ENCODE measurements at places on chromosomes 6 and 20.
A peak's percentile ranks its signal among the peaks of the same experiment; 100 is the strongest.

GRCh38 chr6:89610149-89610642, 28.4 kb downstream of the LYRM2 start:
- DNase-seq = peak; percentile 32

- DNase-seq = no peak
Measured at GRCh38 chr6:44514576-44515193, 127.2 kb downstream of the CDC5L start.

- peak; percentile 31 for DNase-seq
Measured at GRCh38 chr6:6998194-6998569, 109.6 kb upstream of the RREB1 start.

DNA sequence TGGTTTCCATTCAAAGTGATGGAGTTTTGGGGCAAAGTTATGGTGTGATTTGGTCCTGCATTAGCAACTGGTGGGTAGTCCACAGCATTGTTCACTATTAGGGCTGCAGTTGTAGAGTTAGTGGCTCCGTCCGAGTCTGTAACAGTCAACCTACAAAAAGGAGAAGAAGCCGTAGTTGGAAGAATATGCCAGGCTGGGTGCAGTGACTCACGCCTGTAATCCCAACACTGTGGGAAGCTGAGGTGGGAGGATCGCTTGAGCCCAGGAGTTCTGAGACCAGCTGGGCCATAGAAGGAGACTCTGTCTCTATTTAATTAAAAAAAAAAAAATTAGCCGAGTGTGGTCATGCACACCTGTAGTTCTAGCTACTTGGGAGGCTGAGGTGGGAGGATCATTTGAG, 69.5 kb downstream of the KIAA0319 start:
- no peak for DNase-seq

GRCh38 chr6:14871221-14871620, 374.6 kb upstream of the JARID2 start:
- no peak for DNase-seq

GRCh38 chr20:1212607-1213396, 9.5 kb downstream of the C20orf202 start:
- peak; percentile 61 for DNase-seq

- peak; percentile 63 for DNase-seq
Measured at GRCh38 chr20:7389216-7389615, 551.0 kb downstream of the HAO1 start.

GRCh38 chr6:170155464-170156196, 135.2 kb downstream of the DLL1 start:
- no peak for DNase-seq

DNA sequence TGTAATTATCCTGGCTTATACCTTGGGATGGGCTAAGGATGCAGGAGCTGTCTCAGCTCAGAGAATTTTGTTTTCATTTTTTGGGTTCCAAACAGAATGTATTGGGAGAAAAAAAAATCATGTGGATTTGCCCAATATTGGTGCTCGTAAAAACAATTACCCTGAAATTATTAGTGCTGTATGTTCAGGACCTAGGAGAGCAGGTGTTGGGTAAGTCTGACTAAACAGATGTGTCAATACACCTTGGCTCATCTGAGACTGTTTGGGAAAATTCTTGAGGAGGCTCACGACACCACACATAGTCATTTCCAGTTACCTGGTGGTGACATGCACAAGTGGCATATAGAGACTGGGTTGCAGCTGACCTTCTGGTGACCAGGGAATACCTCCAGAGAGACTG, 802.1 kb upstream of the FLRT3 start:
- no peak for DNase-seq

- DNase-seq = peak; percentile 77
Measured at GRCh38 chr6:142796571-142796970, 148.4 kb downstream of the HIVEP2 start.

DNA sequence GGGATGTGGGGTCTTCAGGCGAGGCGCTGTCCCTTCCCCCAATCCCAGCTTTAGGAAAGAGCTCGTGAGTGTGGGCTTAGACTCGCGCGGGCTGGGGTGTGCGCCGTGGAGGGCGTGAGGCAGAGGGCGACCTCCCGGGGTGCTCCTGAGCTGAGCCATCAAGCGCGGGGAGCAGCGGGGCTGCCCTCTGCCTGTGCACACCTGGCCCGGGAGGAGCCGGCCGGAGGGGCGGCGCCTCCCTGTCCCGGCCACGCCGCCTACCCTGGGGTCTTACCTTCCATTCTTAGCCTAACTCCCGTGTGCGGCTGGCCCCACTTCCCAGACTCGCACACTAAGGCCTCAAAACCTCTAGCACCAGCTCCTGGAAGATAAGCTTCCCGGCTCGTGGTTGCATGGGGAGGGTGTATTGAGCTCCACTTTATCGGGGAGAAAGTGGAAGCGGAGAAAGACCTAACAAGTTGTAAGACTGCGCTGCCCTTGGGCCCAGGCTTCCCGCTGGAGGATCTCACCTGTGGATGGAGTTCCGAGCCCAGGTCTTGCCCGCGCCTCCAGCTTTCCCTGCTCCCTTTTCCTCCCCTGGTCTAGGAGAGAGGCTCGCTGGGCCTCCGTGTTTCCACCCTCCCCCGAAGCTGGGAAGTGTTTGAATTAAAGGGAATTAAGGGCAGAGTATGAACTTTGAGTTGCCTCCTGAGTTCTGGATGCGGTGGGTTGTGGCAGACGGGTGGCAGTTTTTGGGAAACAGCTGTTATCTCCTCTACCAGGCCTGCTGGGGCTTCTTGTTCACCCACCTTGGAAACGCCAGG, 1.2 kb downstream of the DNMT3B start:
- DNase-seq = no peak

GRCh38 chr6:26576929-26577719, 19.6 kb upstream of the ABT1 start:
- peak; percentile 77 for DNase-seq

DNA sequence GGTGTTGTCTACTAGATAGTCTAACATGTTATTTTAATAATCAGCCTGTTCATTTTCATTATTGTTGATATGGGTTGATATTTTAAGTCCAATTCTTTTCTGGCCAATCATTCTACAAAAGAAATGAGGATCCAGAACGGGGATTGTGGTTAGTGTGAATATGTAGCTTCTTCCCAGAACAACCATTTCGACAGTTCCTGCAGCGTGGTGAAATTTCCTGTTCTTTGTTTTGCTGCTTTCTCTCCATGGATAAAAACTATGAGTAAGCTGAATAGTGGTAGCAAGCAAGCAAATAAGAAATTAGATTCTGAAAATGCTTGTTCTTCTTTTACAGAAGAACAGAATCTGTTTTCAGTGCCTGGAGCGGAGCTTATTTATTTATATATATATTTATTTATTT, 65.5 kb upstream of the F13A1 start:
- no peak for DNase-seq

GRCh38 chr6:4647414-4648365, 128.5 kb upstream of the CDYL start:
- DNase-seq = peak; percentile 82

DNA sequence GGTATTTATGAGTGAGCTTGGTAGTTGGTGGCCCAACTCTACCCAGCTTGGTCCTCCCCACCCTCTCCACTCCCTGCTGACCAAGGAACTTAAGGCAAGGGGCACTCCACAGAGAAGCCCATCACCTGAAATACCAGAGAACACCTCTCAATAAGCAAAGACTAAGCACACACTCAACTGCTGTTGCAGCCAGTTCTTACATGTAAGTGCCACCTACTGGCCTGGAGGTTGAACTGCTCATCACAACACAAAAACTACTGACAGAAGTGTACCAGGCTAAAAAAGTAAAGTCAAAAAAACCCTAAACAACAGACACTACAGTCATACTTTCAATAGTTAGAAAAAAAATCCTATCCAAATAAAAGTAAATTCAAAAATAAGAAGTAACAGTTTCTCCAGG, 146.2 kb downstream of the FAM83B start:
- no peak for DNase-seq

DNA sequence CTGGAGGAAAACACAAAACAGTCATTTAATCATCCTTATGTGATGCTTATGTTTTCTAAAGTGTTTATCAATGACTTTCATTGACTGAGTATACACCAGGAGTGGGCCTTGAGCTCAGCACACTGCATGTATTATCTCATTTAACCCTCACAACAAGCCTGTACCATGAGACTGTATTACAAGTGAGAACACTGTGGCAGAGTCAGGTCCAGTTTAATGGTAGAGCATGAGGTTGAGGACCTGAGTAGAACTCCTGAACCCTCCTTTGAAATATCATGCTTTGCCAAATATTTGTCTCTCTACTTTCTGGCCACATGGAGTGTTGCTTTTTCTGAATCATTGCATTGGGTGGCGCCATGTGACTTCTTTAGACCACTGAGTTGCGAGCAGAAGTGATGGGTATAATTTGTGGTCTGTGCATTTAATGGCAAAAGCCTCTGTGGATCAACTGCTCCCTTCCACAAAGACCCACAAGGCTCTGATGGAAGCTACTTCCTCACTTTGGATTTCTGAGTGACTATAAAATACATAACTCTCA, 65.0 kb upstream of the SIRPG start:
- DNase-seq = no peak

GRCh38 chr20:8787090-8787489, 281.8 kb upstream of the PLCB4 start:
- no peak for DNase-seq

DNA sequence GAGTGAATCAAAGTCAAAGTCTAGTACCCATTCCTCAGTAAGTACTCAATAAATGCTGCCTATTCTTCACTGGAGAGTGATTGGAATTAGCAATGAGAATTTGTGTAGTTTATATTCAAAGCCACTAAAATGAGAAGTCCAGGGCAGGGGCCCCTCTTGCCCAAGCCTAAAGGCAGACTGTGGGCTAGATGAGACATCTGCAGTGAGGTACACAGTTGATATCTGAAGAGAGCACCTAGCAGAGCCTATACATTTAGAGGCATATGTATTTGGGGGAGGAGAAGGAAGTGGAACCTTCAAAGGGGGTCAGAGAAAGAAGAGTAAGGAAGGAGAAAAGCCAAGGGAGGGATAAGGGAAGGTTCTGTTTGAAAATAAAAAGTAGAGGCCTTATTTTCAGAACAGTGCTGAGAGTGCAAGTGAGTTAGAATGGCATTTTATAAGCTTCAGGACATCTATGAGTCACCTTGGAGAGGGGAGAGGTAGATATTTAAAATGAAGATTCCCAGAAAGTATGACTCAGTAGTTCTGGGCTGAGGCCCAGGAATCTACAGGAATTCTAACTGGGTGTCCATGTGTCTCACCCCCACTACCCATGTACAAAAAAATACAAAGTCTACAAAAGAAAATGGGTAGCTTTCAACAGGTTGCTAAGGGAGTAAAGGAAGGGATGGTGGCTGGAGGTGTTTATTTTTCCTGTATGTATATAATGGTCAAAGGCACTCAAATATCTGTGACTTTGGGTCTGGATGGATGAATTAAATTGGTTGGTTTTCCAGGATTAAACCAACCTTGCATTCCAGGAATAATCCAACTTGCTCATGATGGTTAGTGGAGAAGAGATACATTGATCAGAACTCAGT, 135.1 kb downstream of the ZFP64 start:
- peak; percentile 97 for DNase-seq

GRCh38 chr6:41577356-41578216, 31.4 kb downstream of the FOXP4 start:
- peak; percentile 46 for DNase-seq

GRCh38 chr6:21200134-21200870, 393.2 kb upstream of the SOX4 start:
- no peak for DNase-seq

- no peak for DNase-seq
Measured at GRCh38 chr6:36906539-36907325, 21.0 kb downstream of the C6orf89 start.

DNA sequence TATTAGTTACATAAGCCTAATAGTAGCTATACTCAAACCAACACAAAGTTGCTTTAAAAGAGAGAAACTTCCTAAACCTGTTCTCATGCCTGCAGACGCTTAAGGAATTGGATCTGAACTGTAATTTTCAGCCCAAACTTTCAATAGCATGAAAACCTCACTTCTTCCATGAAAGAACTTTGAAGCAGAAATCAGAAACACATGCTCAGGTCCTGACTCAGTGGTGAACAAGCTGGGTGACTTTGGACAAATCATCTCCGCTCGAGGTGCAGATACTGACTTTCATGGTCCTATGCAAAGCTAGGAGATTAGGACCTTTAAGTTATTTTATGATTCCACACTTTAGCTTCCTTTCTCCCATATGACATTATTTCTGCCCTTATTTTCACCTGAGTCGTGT, 36.5 kb downstream of the NOX3 start:
- peak; percentile 71 for DNase-seq

DNA sequence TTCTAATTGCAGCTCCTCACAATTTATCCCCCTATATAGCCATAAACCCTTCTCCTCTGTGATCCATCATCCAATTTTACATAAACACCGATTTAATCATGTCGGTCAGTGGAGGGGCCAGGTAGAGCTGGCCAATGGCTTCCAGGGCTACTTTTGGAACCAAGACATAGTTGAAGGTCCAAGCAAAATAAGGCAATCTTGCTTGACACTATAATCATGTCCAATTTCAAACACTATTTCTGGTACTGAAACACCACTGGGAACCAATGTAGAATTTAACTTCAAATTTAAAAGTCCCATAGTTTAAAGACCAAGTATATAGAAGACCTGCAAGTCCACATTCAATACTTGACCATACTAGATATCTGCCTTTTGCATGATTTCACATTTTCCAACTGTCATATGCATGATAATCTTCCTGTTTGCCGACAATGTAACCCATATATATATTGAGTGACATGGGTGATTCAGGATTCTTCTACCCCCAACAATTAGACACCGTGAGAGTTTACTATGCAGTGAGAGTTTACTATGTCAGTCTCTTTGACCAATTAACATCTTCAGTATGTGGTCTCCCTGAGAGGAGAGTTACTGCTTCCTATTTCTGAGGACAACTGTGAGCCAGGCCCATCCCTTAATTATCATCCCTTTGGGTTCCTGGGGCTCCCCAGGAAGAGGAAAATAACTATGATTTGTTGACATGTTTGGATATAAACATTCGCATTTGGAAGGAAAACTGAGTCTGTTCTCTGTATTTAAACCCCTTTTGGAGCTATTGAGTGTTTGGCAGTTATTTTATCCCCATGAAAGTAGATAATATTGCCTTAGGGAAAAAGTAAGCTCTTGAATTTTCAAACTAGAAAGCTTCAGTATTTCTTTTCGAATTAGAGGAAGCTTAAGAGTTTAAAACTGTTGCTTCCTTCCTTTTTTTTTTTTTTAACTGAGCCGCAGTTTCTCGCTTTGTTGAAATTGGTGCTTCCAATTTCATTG, 31.8 kb downstream of the SAMD3 start:
- no peak for DNase-seq
